ENCODE measurements at places on chromosomes 5 and 9. TPM values are rescaled to one million over a fixed set of nuclear protein-coding genes. Genes with fewer than 3 reads are reported as not detected.

DNA sequence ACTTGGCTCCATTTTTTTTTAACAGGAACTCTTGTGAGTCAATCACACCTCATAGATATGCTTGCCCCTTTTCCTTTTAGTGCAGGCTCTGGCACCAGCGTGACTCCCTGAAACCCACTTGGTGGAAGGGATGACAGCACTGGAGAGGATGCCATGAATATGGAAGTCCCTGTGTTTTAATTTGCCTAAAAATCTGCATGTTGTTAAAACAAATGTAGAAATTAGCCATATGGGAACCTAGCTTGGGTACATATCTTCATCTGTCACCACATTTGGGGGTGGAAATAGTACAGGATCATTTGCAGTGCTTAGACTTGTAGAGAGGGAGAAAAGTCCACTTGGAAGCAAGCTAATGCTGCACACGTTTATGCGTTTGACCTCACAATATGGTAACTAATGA lies 179.0 kb downstream of the EBF1 start:
- peak; percentile 25 for DNase-seq

GRCh38 chr5:79845448-79846197 lies 145.4 kb downstream of the MTX3 start:
- peak; percentile 87 for DNase-seq

- no peak for DNase-seq
Observed at GRCh38 chr9:68619636-68620035, 79.0 kb upstream of the TMEM252 start.

Gene IFNA7
- not detected for total RNA-seq

- DNase-seq, result no peak
Observed at GRCh38 chr5:5381310-5381913, 41.1 kb upstream of the ICE1 start.

GRCh38 chr5:3029396-3029795 lies 277.9 kb upstream of the IRX2 start:
- DNase-seq, result no peak

Gene LHX3
- not detected for total RNA-seq

DNA sequence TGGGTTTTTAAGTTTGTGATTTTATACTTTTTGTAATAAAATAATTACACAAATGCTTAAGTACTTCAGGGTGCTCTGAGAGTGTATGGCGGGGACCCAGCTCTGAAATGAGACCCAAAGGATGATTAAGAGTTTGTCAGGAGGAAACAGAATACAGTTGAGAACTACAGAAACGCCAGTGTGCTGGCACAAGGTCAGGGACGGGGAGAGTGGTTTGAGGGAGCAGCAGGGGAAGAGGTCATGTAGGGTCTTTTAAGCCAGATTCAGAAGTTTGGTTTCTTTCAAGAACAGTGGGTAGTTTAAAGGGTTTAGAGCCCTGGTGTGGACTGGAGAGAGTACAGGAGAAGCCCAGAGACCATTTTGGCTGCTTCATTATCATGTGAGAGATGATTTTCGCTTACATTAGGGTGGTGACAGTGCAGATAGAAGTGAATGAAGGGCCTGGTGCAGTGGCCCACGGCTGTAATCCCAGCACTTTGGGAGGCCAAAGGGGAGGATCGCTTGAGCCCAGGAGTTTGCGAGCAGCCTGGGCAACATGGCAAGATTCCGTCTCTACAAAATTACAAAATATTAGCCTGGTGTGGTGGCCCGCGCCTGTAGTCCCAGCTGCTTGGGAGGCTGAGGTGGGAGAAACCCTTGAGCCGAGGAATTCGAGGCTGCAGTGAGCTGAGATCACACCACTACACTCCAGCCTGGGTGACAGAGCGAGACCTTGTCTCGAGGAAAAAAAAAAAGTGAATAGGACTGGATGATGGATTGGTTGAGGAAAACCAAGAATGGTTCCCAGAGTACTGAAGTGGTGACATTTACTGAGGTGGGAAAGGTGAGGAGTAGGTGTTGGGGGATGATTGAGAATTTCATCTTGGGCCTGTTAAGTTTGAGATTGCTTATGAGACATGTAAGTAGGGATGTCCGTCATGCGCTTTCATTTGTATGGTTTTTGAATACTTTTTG lies 1.4 kb upstream of the ETF1 start:
- DNase-seq, result peak; percentile 36

DNA sequence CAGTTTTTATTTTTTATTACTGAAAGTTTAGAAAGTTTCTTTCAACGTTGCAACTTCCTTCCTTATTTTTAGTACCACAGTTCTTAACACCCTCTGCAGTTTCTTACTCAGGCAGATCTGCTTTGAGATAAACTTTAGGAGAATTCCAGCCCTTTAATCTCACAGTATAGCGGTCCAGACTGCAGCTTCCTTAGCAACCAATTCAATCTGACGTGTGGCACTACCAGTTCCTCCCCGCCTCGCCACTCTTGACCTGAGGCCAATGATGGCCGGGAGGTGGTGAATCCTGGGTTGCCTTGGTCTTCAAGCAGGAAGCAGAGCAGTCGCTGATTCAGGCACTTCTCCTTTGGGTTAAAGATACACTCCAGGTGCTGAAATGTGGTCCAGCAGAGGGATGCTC lies 334.3 kb upstream of the TRPC7 start:
- DNase-seq, result no peak

GRCh38 chr5:151078490-151079262 lies 2.2 kb downstream of the TNIP1 start:
- no peak for DNase-seq

GRCh38 chr5:56075361-56075760 lies 80.6 kb upstream of the IL6ST start:
- no peak for DNase-seq

- DNase-seq, result no peak
Observed at GRCh38 chr9:82797534-82797933, 265.4 kb downstream of the RASEF start.

Gene LCN1
- not detected for total RNA-seq

GRCh38 chr5:151104795-151105194 lies 24.0 kb upstream of the TNIP1 start:
- no peak for DNase-seq

DNA sequence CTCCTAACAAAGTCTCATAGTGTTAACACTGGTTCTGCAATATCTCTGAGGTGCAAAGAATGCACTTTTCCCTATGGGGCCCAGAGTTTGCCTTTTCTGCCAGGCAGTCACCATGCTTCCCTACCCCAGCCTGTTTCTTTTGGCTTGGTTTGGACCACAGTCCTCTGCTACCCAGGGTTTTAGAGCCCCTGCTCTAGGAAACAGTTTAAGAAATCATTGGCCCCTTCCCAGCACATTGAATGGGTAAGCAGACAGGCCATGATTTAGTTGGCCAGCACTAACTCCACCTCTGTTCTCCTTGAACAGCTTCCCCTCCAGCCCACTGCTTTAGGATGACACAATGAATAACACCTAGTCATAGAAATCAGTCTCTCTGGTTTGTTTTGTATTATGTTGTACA lies 73.2 kb downstream of the UBAP1 start:
- DNase-seq, result no peak

GRCh38 chr9:16125629-16126028 lies 572.8 kb downstream of the CCDC171 start:
- DNase-seq, result no peak

- no peak for DNase-seq
Observed at GRCh38 chr9:127588740-127589506, 23.2 kb upstream of the STXBP1 start.

Gene PPP3R2
- total RNA-seq, result not detected

Gene COL5A1
- 6.5 TPM for total RNA-seq

DNA sequence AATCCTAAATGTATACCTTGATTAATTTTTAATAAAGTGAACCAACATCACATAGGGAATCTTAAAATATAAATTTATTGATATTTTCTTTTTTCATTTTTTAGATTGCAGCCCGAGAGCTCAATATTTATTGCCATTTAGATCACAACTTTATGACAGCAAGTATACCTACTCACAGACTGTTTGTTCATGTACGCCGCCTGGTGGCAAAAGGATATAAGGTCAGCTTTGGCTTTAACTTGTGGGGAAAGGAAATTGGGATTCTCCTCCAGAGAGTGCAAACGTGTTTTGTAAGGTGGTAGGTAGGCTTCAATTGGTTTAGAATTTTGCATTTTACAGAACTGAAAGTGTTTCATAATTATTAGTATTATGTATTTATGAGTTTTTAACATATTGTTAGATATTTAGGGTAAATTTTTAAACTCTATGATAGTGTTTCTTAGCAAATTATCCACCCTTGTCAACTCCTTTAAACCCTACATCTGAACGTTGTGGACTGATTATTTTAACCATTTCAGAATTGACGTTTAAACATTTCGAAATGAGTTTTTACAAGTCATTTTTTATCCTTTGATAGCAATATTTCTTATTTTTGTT lies 17.5 kb upstream of the DHFR start:
- peak; percentile 46 for DNase-seq

DNA sequence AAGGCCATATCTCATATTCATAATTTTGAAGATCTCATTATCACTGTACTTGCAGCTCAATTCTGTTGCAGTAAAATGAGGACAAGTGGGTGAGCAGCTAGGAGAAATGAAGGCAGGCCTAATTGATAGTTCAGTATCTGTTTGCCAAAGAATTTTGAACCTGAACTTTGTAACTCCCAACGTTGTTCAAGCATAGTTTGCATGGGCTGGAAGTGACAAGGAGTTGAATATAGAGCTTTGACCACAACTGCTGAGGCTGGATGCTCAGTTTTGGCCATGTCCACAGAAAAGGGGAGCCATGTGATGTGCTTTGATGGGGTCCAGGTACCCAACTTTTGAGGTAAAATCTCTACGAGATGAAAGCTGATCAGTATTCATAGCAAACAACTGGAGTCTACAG lies 177.5 kb downstream of the NXNL2 start:
- no peak for DNase-seq

Gene TRUB2
- total RNA-seq, result 88.7 TPM

GRCh38 chr9:72306761-72307160 lies 58.2 kb downstream of the ZFAND5 start:
- DNase-seq, result no peak

- DNase-seq, result no peak
Observed at GRCh38 chr9:34169125-34169524, 9.7 kb upstream of the UBAP1 start.

- DNase-seq, result no peak
Observed at GRCh38 chr9:28735738-28736342, 1162.6 kb upstream of the C9orf72 start.

DNA sequence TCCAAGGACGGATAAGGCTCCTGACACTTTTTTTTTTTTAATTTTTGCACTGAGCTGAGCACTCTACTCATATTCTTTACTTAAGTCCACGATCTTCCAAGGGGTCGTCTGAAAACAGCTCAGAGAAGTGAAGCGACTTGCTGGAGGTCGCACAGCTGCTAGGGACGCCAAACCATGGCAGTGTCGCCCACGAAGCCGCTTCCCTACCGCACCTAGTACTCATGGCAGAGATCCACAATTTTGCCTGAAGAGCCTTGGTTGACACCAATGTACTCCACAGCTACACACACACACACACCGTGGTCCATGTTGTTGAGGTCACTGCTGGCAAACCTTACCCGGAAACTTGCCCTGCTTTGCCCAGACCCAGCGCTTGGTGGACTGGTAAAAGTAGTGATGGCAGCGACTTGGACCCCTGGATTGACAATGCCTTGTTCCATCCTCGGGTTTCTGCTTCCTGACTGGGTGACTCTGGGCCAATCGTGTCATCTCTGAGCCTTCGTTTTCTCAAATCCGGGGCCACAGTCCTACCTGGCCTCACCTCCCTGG lies 521 bp upstream of the SLIT3 start:
- DNase-seq, result no peak

GRCh38 chr5:160213537-160213936 lies 15.8 kb upstream of the FABP6 start:
- DNase-seq, result peak; percentile 68

DNA sequence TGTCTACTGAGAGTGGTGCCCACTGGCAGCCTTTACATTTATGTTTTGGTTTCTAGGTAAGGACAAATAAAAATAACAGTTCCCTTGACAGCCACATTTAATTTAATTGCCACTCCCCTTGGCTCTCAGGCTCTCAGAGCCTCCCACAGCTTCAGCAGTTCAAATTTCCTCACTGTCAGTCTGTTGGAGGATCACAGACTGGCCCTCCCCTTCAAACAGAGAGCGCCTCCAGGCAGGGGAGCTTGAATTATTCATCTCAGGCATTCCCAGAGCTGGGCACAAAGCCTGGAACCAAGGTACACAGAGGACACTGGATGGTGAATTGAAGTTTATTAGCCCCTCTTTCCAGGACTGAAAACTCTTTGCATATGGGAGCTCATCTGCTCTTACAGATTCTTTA lies 407.7 kb downstream of the SPOCK1 start:
- DNase-seq, result no peak

Gene PHF24
- not detected for total RNA-seq

GRCh38 chr9:21392270-21392669 lies 7.1 kb upstream of the IFNA2 start:
- peak; percentile 58 for DNase-seq

Gene ANKRD34B
- total RNA-seq, result not detected

Gene PNPLA7
- 0.21 TPM for total RNA-seq

DNA sequence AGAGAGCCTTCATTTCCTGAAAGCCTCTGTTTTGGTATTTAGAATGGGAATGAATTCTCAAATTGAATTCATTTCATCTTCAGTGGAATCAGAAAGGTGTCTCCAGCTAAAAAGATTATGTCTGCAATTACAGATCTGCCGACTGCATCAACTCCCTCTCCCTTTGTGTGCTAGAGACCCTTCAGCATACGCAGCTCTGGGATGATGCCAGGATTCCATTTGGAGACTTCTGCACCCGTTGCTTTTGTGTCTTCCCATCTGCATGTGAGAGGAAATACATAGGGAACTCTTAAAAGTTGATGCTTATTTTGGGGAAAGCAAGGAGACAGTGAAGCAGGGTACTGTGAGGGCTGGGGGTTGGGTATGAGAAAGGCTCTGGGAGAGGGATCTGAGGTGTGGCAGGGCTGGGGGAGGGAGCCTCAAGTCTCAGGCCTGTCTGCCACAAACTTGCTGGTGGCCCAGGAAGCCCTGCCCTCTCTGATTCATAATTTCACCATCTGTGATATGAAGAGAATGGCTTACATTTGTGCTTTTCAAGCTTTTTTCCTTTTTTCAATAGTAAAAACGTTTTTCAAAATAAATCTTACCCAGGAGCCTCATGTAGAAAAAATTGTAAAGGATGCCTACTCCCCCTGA lies 89.7 kb upstream of the SAP30L start:
- DNase-seq, result peak; percentile 53

GRCh38 chr5:83029912-83030311 lies 47.3 kb downstream of the TMEM167A start:
- peak; percentile 47 for DNase-seq

DNA sequence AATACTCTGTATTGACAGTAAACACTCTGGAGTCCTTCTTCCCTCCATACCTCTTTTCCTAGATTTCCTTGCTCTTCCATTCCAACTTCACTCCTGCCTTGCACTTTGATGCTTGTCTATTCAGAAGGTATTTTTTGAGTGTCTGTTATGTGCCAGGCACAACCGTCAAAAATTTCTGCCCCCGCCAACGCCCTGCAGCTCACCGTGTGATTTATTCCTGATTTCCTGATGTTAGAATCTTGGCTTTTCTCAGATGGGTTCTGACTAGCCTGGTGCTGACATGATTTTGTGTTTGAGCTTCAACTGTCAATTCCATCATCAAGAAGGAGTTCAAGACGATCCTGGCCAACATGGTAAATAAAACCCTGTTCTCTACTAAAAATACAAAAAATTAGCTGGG lies 297.5 kb downstream of the AGTPBP1 start:
- DNase-seq, result no peak

GRCh38 chr9:112063151-112063550 lies 111.9 kb downstream of the SUSD1 start:
- no peak for DNase-seq

Gene MOB3B
- 3.0 TPM for total RNA-seq

- no peak for DNase-seq
Observed at GRCh38 chr5:80853413-80853812, 106.8 kb upstream of the RASGRF2 start.
